ENCODE measurements at places on chromosomes 3 and 15.

DNA sequence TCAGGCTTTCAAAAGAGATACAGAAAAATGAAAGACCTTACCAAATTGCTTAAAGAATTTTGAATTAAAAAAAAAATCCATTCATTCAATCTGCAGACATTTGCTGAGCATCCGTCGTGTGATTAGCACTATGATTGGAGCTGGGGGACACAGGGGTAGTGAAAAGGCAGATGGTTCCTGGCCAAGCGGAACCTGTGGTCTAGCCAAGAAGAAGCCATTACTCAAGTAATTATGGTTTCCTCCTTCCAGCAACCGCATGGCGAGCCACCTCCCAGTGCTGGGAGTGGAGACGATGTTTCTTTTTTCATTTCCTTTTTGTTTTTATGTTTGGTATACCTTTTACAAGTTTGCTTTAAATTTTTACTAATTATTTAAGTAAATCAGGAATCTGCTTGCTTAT is 140.2 kb downstream of the CACNA2D3 start:
- no peak for DNase-seq

DNA sequence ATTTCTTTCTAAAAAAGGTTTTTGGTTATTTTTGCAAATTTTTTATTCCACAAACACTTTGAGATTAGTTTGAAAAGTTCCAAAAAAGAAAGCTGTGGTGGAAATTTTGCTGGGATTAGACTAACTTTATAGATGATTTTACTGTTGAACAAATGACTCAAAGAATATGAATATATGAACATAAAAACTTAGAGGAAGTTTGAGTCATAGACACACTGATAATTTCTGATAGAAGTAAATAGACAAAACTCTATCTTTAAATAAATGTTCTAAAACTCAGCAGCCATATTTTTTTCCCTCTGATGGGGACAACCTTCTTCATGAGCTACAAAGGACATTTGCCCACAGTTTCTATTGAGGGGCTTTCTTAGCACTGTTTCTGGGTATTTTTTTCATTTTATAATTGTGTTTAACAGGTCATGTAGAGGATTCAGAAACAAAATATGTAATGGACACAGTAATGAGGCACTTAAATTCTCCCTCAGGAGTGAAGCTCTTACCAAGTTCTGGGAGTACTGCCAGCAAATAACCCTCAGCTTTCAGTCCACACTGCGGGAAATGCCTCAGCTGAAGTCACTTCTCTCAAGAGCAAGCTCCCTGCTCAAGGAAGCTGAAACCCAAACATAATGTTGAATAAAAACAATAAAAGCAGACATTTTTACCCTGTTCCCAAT is 157.6 kb downstream of the NFKBIZ start:
- DNase-seq, result no peak

DNA sequence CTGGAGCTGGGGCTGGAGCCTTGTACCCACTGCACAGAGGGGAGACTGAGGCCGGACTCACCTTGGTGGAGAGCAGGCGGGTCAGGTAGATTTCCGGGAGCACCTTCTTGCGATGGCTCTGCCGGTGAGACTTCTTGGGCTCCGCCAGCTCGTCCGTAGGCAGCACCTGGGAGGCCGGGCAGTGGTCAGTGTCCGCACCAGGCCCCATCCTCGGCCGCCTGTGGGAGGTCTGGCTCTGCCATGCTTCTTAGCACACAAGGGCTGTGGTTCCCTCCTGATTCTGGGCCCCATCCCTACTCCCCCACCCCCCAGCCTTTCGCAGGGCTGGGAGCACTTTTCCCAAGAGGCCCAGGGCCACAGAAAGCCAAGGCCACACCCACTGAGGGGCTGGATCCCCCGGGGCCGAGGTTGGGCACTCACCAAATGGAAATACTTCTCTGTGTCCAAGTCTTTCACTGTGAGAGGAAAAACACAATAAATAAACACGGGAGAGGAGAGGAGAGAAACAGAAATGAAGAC is 17.4 kb downstream of the H1-8 start:
- no peak for DNase-seq

DNA sequence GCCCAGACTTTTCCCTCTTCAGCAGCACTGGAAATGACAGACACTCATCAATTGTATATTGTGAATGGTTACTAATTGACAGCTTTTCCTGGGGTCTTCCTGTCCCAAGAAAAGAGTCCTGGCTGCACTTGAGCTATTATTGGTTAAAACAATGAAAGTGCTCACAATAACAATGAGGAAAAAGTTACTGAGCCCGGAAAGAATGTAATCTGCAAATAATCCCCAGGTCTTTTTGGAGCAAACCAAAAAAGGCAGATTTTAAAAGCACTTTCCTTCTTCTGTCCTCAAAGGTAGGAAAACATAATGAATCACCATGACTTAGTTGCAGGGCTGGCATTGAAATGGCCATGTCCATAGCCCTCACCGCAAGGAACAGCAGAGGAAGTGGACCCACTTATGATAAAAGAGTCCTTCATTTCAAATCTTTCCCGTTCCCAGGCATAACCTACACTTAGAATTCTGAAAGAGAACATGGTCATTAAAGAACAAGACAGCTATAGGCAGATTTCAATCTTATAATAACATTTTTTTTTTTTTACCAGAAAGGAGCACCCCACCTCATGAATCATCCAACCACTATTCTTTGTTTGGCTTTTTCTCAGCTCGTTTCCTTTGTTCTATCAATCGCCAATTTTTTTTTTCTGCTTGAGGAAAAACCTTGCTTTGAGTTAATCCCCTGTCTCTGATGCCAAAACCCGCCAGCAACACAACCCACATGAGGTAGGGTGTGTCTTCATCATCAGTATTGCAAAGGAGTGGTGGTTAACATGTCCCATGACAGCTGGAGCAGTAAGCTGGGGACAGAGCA is 35.5 kb upstream of the ATP1B3 start:
- no peak for DNase-seq

GRCh38 chr15:73683777-73684580 is at the start of gene CD276:
CD276 (plus strand) TSS chr15:73684383; CDS start chr15:73699640, 15,257 bp downstream.
- DNase-seq, result peak; percentile 61

- peak; percentile 43 for DNase-seq
Observed at GRCh38 chr15:31974855-31975829, 55.2 kb upstream of the CHRNA7 start.

DNA sequence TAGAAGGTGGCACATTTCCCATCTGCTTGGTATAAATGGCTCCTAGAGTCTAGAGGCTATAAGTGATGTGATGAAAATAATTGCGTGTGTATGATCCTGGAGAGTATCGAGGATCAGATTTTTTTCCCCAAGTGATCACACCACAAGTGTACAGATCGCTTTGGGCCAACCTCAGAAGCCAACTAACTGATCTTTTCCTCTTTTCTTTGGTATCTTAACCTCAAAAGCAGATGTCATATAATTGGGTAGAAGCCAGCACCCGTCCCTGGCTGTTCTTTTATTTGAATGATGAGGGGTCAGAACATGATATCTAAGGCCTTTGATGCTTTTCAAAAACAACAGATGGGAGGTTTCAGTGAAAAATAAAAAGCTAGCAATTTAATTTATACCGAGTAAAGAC is 3.3 kb downstream of the P2RY14 start:
- no peak for DNase-seq

DNA sequence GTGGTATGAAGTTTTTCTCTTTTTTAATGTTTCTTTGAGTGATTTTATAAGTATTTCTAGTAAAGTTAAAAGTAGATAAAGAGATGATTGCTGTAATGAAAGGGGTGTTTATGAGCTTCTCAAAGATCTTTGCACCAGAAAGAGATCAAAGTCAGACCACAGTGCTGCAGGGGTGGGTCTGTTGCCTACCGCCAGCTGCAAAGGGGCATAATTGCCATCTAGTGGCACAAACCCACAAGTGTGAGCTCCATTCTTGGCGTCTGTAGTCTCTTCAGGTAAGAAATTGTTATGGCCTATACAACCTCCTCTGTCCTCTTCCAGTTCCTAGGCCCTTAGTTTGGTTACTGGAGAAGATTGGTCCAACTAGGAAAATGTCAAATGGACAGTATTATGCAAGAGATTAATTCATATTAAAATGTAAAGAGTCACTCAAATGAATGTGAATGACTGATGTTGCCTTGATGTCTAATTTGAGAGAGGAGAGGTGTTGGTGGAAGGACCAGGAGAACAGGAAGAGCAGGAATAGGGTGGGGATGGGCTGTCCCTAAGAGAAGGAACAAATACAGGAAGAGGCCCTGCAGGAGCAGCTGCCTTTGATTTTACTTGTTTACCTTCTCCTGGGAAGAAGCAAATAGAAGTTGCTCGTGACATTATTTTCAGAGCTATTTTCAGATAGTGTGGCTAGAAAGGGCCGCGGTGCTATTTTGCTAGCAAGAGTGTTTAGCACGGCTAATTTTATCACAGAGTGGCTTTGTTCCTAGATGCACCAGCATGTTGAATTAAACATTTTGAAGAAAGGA is 53.0 kb upstream of the GSK3B start:
- no peak for DNase-seq

DNA sequence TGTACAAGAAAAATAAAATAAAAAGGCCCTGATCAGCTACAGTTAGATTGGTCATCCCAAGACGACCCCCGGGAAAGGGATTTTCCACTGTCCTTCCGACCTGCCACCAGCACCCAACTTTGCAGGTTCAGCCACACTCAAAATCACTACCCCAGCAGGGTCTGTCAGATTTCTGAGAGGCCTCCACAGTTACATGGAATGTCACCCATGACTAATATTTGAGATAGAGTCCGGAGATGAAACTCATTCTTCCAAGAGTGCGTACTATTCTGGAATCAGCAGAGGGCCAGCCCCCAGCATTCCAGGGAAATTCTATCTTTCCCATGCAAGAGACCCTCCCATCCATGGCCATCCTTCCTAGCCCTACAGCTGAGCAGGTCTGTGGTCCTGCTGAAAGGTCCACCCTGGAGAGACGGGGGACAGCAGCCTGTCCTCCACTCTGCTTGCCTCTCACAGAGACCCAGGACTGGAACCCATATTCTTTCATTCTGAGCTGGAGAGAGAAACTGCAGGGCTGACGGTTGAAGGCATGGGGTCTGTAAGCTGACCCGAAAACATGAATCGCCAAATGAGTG is 5.8 kb downstream of the LIPC start:
- no peak for DNase-seq
